ENCODE measurements at places on chromosomes 5 and 9.

DNA sequence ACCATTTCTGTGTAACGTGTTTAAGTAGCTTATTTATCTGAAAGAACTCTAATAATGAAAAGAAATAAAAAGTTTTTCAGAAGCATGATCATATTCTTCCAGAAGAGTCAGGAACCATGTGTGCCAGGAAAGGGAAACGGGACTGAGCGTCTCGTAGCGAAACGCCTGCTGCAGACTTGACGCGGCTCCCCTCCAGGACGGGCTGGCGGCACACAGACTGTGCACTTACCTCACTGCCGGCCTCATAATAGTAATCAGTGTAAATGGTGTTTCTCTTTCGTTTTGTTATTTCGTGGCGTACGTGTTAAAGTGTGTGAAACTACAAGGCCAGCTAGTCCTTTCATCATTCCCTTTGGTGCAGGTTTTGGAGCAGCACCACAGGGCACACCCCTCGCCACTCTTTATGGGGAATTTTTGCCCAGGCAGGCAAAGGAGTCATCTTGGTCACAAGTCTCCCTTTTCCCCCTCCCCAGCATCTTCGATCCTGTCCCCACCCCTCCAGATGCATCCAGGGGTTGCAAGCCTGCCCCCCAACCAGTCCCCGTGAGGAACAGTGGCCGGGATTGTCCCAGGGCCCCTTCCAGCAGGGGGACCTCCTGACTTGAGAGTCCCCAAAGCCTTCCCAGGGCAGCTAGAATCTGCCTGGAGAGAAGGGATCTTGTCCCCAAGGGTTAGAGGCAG is 233.1 kb downstream of the FANCC start:
- no peak for DNase-seq

GRCh38 chr5:169175733-169176132 is 125.2 kb downstream of the SLIT3 start:
- no peak for DNase-seq

- DNase-seq: no peak
Measured at GRCh38 chr9:130289711-130290241, 24.2 kb downstream of the HMCN2 start.

DNA sequence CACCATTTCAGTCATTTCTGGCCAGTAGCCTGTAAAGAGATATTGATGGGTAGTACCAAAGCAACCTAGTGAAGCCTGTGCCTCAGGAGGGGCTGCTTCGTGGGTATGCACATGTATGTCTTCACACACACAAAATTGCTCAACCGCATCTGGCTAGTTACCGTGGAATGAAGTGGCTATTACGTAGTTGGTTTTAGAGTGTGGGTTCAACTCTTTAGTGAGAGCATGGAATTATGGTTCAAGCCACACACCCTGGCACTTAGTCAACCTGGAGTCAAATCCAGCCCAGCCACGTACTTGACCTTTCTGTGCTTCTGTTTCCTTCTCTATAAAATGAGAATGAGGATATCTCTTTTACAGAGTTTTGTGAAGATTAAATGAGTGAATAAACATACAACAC is 174.9 kb downstream of the TTC39B start:
- DNase-seq: no peak

- DNase-seq: no peak
Measured at GRCh38 chr5:156020647-156021046, 306.3 kb upstream of the SGCD start.

DNA sequence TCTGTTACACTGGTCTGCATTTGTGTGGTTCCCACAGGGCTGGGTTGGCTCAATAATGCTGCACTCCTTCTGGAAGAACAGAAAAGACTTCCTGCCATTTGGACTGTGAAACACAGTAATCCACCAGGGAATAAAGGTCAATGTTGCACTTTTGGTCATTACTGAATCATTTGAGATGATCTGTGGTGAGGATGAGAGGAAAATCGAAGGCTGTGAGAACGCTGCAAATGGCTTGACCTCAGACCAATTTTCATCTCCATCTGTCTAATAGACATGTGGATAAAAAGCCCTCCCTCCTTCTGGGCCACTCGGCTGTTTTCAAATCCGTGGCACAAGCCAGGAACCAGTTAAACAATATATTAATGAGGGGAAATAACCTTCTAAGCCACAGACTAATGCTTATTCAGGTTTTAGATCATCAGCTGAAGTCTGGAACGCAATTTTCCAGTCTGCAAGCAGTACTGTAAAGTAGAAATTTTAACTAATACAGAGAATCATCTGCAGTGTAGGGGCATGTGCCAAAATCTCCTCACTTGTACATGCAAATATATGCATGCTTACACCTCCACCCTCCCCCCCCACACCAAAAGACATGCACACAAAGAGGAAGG is 20.2 kb downstream of the TLE1 start:
- DNase-seq: no peak

- DNase-seq: no peak
Measured at GRCh38 chr5:30839956-30840355, 353.5 kb upstream of the CDH6 start.

- DNase-seq: no peak
Measured at GRCh38 chr5:115626445-115626823, 598 bp upstream of the TMED7 start.

- no peak for DNase-seq
Measured at GRCh38 chr9:126386776-126387175, 60.1 kb downstream of the MVB12B start.

DNA sequence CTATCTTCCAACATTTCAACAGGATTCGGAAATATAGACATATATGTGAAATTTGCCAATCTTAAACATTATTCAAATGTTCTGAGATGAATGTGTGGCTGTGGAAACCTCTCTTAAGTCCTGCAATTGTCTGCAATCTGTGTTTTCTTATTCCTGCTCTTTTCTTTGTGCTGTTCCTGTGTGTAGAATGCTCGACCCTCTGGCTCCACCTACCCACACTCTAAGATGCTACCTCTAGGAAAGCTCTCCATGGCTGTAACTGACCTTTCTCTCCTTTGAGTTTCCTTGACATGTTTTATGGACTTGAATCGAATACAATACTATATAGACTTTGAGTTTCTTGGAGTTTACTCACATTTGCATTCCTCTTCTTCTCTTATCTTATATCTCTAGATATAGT is 120.6 kb upstream of the ASTN2 start:
- DNase-seq: no peak

- DNase-seq: no peak
Measured at GRCh38 chr9:115815786-115816185, 337.8 kb upstream of the PAPPA start.

DNA sequence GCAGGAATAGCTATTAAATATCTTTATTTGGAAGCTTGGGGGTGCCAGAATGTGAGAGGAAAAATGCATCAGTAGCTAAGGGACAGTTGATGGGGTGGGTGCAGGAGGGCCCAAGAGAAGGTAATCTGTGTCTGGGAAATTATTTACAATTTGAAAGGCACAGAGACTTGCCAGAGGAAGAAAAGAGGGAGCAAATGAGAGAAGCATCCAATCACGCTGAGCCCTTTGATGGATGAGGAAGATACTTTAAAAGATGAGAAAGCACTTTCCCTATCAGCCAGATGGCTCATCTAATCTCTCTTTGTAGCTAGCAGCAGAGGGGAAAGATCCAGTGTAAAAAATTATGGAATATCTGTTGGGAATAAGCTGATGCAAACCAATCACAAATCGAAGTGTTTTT is 57.0 kb upstream of the ABCA1 start:
- DNase-seq: no peak

- no peak for DNase-seq
Measured at GRCh38 chr5:99926463-99926862, 608.7 kb upstream of the FAM174A start.

GRCh38 chr5:5331848-5332247 is 90.6 kb upstream of the ICE1 start:
- peak; percentile 75 for DNase-seq

- DNase-seq: no peak
Measured at GRCh38 chr9:126701813-126702140, 88.0 kb downstream of the LMX1B start.

DNA sequence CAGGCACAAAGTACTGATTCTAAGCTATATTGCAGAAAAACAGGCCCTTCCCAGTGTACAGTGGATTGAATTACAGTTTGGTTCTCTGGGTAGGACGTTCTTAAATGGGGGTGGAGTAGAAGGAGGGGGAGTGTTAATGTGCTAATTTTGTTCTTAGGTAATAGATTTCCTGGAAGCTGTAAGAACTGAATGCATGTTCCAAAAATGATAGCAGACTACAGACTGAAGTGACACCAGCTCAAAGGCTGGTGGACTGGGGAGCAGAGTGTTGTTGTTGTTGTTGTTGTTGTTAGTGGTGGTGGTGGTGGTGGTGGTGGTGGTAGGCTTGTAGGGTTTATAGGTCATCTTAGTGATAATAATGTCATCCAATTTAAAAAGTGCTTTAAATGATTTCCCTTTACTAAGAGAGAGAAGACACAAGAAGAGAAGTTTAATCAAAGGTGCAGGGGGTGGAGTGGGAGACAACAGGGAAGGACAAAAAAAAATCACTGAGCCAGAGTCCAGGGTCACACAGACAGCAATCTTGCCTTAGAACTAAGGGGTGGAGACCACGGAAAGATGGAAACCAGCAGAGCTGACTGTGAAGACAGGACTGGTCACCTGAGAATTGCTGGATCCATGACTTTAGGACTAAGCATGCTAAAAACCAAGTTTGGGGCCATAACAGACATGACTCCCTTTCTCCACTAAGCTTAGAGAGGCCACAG is 27.0 kb downstream of the TTLL11 start:
- DNase-seq: no peak

DNA sequence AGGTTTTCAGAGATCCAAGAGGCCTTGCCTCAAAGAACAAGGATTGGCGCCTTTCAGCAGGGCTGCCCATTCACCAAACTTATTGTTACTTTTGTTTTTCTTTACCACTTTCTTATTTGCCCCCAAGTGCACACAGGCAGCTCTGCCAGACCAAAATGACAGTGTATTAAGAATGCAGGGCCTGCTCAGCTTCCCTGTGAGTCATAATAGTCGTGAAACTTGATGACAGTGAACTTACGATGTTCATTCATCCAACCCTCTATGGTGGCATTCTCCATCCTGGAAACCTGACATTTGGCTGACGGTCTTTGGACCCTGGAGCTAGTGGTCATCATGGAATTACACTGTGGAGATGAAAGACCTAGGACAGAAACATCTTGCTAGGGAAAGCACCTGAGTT is 44.3 kb downstream of the UBE2QL1 start:
- DNase-seq: no peak

DNA sequence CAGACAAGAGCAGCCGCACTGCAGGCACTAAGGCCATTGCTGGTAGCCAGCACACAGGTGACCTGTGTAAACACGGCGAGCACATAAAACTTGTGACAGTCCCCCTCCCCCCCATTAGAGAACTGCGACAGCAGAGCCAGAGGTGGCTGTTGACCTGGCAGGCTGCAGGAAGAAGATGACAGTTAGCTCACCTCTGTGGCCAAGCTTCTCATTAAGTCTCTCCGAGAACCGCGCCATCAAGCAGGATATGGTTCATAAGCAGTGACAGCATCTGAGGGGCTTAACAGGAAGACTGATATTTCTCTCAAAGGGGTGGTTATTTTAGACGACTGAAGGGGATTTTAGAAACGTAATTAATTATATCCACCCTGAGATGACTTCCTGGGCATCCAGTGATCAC is 5.2 kb downstream of the SURF4 start:
- no peak for DNase-seq

DNA sequence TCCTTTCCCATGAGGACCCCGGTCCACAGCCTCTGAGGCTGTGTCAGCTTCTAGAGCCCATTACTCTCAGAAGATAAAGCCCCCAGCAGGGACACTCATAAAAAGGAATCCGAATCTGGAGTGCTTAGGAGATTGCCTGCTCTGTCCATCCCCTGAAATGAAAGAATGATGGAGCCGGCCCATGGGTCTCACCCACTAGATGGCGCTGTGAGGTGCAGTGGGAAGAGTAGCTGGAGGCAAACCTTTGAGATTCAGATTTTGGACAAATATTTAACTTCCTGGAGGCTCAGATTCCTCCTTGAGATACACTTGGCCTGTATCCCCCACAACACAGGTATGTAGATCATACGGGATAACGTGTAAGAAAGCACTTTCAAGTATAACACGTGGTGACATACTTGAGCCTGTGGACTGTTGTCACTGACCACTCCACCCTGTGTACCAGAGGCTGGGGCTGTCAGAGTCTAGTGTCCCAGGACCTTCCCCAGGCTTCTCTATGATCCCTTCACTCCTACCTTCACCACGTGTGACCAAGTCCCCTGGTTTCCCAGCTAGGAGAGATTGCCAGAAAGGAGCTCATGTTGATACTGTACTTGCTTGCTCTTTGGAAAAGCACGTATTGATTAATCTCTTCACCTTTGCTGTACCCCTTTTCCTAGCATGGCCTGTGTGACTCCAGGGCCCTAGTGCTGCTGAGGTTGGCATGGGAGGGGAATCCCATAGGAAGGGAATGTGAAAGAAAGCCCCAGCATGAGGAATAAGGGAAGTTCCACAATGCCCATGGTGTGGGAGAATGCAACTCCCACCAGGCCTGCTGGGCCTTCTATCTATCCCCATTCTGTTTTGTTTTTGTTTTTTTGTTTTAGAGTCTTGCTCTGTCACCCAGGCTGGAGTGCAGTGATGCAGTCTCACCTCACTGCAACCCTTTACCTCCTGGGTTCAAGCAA is 32.1 kb downstream of the TRMO start:
- no peak for DNase-seq

- no peak for DNase-seq
Measured at GRCh38 chr9:16245756-16246440, 624.6 kb downstream of the BNC2 start.

DNA sequence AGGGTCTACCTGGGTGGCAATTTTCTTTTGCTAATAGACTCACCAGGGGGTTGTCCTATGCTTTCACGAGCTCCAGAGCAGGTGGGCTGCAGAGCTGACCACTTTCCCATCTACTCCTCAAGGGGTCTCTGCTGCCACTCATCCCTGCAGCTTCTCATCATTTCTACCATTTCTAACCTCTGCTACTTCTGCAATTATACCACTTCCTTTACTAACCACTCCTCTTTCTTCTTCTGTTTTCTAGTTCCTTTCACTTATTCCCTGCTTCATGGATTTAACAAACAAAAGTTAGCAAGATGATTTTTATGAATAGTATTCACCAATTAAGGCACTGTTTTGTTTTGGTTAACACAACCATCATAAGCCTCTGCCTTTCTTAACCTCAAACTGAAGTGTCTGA is 34.5 kb upstream of the NIPBL start:
- DNase-seq: no peak

GRCh38 chr9:99073347-99073746 is 31.6 kb upstream of the TGFBR1 start:
- DNase-seq: no peak

Data from DMS79 (cell line).